ENCODE measurements at places on chromosomes 1 and 21.

GRCh38 chr1:200959411-200959921 lies 64.0 kb downstream of the KIF21B start:
- DNase-seq: no peak

- DNase-seq: no peak
Observed at GRCh38 chr1:228937851-228938536, 202.7 kb downstream of the RHOU start.

DNA sequence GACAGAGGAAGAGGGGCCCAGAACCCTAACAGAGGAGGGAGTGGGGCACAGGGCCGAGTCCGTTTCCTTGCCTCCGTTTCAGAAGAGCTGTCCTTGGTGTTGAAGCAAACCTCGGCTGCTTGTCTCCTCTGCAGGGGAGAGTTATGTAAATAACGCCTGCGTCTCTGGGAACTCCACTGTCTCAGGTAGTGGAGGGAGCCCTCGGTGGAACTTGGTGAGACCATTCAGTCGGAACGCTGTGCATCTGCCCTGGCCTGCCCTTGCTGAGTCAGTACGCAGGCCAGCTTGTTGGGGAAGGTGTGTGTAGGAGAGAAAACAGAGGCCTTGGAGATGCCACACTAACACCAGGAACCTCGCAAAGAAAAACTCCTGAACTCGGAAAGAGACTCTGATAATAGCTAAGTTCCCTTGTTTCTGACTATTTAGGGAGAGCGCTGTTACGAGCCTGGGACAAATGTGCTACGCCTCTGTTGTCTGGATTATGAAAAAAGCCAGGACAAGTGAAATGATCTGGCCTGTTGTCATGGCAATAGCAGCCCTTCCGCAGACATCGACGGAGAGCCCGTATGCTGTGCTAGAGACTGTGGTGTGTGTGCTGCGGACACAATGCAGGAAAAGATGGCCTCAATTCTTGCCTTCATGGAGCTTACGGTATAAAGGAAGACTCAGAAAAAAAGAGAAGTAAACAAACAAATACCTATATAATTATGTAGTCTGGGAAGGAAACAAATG lies 94.6 kb upstream of the AKT3 start:
- no peak for DNase-seq

GRCh38 chr1:23244256-23244761 lies 27.0 kb upstream of the HTR1D start:
- DNase-seq: no peak

Data from stimulated activated CD8-positive, alpha-beta memory T cell treated with anti-CD3 and anti-CD28 coated beads, Interleukin-4, amount 100 ng/mL, for 4 hours (primary cell).